Occipital lobe (tissue), 3 donors: ENCODE measurements at places on chromosomes 4 and X. TPM values are rescaled to one million over a fixed set of nuclear protein-coding genes. Genes with fewer than 3 reads are reported as not detected.

PAGE2B gene
- not detected for total RNA-seq

FAAH2 gene
- total RNA-seq: 1.2 TPM

RIBC1 gene
- 1.1 TPM for total RNA-seq

MTMR8 gene
- 3.6 TPM for total RNA-seq

HOPX gene
- total RNA-seq: 79.2 TPM

MAGEB6B gene
- not detected for total RNA-seq

STS gene
- total RNA-seq: 4.4 TPM

CENPVL1 gene
- 1.7 TPM for total RNA-seq

COPS4 gene
- total RNA-seq: 155 TPM

HELT gene
- not detected for total RNA-seq

MAGEA4 gene
- total RNA-seq: not detected

PAGE4 gene
- not detected for total RNA-seq

HPSE gene
- total RNA-seq: 1.6 TPM
